Upper lobe of left lung (tissue), 6 donors: ENCODE measurements at places on chromosomes 5 and 9.

- no peak for DNase-seq
These were observed 382.8 kb upstream of the WWC1 start for GRCh38 chr5:167908606-167909005.

DNA sequence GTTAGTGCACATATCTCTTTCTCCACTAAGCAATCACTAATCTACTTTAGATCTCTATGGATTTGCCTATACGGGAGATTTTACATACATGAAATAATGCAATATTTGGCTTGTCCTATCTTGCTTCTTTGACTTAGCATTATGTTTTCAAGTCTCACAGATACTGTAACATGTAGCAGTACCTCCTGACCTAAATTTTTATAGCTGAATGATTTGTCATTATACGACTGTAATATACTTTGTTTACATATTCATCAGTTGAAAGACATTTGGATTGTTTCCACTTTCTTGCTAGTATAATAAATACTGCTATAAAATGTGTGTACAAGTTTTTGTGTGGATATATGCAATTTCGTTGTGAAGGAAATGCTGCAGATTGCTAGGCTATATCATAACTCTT is 1520.8 kb upstream of the CDH6 start:
- no peak for DNase-seq

GRCh38 chr5:142777099-142777498 is 6.9 kb downstream of the ARHGAP26 start:
- no peak for DNase-seq

DNA sequence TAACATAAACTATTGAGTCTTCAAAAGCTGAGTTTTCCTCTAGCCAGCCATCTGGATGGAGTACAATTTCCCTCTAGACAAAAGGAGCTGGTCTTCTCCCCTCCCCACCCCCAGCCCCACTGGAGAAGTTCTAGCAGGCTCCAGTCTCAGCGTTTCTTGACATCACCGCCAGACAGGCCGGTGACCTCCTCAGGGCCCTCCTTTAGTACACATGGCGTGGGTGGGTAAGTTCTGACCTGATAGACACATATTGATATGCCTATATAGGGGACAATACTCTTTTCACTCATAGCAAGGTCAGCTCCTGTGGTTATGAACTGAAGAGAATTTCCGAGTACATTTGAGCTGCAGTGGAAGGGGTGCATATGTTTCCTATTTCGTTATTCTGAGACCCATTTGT is 27.2 kb downstream of the DNAI1 start:
- DNase-seq = no peak
